ENCODE measurements at places on chromosomes 2 and 18.
A peak's percentile ranks its signal among the peaks of the same experiment; 100 is the strongest.

DNA sequence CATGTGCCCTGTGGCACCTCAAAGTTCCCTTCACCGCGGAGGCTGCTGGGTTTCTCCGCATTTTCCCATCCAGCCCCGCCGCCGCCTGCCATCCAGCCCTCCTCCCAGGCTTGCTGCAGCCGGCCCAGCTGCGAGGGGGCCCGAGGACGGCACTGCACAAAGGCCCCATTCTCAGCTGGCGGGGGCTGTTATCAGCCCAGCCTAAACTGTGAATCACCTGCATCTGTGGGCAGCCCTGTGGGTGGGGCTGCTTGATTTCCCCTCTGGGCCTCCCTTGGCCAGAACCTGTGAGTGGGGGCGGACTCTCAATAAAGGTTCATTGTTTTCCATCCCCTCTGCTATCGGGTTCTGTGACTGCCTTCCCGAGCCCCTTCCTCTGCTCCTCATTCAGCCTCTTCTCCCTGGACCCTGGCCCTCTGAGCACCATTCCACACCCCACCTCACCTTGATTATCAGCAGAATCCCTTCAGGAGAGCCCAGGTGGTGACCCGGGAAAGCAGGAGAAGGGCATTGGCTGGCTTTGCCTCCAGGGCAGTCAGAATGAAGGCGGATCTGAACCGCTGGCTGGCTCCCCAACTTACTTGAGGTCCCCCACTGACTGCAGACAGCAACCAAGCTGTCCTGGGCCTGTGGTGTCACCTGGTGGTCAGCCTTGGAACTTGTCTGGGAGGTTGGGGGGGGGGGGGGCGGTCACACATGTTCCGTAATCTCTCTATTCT, 204.5 kb downstream of the ZFP36L2 start:
- no peak for DNase-seq

DNA sequence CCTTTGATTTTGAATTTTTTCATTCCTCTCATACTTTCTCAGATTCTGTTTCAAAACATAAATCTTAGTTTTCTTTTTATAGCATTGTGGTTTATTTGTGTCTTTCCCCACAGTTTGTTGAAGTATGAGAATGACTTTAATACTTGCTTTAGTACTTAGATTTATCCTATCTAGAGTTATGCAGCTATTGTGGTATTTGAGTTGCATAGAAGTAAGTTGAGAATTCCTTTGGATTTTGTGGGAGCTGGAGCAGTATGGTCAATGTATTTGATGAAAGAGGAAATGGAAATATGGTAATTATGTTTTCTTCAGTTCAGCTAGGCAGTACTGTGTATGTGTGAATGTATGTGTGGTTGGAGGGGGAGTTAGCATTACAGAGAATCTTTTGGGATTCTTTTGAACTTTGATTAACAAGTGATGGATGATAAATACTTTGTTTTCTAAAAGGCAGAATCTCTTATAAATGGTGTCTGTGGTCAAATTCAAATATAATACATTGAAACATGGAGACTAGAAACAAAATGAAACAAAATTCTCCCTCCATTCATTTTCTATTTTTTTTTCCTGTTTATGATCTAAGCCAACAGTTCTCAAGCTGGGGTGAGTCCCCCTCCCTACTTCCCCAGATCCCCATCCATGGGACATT, 3.0 kb downstream of the ACVR2A start:
- no peak for DNase-seq

- DNase-seq: no peak
Observed at GRCh38 chr2:238167344-238167715, 8.6 kb downstream of the ERFE start.

- peak; percentile 18 for DNase-seq
Observed at GRCh38 chr2:97761192-97761591, 47.8 kb downstream of the ZAP70 start.

DNA sequence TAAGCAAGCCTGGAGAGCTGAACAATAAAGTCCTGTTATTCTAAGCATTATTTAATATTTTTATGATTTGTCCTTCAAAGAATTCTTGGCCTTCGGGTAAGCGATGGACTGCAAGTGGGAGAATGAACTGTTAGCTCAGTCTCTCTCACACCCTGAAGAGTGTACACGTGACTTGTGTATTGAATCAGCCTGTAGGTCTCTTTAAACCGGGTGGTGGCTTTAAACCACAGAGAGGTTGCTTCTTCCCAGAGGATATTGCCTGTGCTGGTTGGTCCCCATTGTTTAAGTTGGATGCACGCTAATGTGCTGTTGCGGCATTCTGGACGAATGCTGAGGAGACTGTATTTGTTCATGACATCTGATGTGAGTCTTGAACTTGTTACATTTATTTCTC, 183.3 kb downstream of the LTBP1 start:
- DNase-seq: no peak

DNA sequence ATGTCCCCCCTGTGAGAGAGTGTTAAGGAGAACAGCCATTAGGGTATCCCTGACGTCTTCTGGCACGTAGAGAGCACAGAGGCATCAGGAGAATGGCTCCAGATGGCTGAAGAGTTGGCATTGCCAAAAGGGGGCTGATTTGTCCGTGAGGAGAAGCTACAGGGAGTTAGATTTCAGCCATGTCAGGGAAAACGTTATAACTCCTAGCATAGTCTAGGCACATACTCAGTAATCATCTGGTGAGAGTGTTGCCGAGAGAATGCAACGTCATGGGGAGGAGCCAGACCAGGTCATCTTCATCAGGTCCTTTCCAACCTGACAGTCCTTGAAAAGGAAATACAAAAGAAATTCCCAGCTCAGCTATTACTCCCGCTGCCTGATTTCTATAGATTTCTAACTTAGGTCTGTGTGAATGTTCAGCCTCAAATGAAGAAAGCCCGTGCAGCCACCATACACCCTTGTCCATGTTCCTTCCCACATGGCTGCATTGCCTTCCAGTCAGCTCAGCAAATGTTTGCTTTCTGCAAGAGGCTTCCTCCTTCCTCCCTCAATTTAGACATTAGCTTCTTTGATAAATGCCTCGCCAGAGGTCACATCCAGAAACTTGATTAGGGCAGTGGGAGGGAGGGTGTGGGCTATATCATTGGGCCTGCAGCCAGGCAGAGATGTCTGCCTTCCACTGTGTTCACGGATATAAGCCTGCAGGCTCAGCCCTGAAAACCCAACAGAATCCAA, 93.0 kb downstream of the STPG4 start:
- no peak for DNase-seq

DNA sequence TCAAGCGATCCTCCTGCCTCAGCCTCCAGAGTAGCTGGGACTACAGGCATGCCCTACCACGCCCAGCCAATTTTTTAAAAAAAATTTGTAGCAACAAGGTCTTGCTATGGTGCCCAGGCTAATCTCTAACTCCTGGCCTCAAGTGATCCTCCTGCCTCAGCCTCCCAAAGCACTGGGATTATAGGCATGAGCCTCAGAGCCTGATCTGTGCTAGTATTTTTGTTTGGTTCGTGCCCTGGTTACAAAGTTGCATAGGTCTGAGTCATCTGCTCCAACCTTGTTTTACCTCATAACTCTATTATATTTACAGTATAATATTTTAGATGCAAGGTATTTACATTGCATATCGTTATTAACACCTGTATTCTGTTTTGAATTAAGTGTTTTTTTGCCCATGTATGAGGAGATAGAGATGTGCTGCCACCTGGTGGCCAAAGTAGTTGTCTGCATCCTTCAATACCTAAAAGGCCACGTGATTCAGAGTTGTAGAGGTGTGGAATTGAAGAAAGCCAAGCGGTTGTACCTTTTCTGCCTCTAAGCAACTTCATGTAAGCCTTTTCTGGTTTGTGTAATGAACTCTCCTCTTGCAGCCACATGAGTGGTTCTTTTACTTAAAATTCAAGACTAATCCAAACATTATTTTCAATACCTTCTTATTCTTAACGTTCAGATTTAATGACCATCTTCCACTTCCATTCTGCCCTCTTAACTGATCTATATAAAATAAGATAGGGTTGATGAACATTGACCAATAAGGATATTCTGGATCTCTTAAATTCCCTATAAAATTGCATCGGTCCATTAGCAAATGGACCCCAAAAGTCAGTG, 19.9 kb upstream of the CABYR start:
- DNase-seq: peak; percentile 70

DNA sequence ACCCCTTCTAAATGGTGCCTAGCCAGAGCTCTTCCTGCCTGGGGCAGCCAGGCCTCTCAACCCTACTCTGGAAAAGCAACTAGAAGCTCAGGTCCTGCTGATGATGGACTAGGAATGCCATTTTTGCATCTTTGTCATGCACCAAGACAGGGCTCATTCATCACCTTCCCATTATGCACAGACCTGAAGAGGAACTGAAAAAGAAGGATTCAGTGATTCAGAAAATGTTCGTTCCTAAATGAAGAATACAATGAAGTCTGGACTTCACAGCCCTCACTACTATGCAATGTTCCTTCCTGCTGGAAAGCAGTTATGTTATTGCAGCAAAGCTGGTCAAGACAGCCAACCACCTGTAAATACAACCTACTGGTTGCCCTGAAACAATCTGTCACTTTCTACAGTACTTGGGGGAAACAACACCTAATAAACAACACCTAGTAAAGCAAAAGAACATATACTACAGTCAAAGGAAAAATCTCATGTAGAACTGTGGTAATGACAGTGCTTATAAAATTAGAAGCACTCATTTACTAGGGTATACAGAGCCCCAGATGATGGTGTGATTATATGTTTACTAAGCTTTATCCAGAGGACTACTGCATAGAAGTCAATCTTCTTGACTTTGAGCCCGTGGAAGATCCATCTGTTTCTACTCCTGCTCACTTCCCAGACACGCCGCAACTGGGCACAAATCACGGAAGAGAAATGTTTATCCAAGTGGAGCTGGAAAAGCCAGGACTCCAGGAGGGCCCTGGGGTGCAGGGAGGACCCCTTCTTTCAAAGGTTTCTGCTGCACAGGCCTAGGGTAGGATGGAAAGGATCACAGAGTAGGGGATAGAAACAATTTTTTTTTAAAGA, 103.1 kb upstream of the THOC1 start:
- no peak for DNase-seq

GRCh38 chr2:126659562-126660467, 3.9 kb downstream of the GYPC start:
- no peak for DNase-seq
